Forelimb muscle (tissue), 1 donor: ENCODE measurements at places on chromosomes 4 and X.
A peak's percentile ranks its signal among the peaks of the same experiment; 100 is the strongest.

DNA sequence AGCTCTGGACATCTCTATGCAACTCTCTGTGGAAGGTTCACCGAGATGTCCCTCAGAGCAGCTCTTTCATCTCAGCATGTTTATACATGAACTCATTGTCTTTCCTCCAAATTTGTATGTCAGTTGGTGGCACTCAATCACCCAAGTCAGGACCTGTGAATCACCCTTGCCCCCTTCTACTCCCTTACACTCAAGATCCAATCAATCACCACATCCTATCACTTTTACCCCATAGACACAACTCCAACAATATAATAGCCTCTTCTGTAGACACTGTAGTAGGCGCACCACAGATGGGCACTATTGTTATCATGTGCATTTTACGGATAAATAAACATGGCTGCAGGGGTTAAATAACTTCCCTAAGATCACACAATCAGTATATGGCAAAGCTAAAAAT, 41.3 kb upstream of the IRF2 start:
- no peak for DNase-seq

DNA sequence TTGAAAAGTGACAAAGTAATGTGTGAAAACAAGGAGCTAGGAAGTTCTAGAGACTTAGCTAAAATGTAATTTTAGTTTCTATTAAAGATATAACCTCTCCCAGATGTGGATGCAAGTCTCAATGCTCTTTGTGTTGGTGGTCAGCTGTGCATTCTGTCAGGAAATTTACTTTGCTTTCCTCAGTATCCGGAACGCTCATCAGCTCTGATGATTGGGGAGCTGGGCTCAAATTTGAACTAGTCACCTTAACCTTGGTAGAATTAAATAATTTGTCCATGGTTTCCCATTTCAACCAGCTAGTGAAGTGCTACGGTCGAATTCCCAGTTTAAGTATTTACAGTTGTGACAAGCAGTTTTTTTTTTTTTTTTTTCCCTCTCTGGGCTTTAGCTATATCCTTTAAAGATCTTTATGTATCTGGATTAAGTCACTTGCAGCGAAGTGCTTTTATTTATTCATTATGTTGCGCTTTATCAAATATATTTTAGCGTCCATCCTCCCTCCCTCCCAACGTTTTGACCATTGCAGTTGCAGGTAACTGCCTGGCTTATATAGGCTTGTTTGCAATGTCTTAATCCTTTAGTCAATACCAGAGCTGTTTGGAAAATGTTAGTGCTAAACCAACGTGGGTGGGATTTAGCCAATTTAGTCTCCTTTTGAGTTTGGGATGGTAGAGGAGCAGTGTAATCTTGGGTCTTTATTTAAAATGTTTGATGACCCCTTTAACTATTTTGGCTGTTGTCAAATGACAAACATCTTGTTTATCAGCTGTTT, 2.1 kb downstream of the OGT start:
- DNase-seq: no peak

DNA sequence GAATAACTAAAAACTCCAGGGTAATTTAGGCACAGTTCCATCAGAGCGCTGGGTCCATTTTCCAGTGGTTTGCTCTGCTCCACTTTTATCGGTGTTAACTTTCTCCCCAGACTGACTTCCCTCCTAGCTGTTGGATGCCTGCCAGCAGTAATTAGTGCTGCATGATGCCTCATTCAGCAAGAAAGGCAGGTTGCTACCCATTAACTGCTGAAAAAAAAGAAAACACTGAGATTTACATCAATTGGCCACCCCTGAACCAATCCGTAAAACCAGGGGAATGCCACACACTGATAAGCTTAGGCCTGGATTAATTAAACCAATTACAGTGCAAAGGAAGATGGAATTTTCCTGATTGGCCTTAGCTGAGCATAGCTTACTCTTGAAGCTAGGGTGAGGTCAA, 182.4 kb upstream of the CXXC4 start:
- DNase-seq: no peak

DNA sequence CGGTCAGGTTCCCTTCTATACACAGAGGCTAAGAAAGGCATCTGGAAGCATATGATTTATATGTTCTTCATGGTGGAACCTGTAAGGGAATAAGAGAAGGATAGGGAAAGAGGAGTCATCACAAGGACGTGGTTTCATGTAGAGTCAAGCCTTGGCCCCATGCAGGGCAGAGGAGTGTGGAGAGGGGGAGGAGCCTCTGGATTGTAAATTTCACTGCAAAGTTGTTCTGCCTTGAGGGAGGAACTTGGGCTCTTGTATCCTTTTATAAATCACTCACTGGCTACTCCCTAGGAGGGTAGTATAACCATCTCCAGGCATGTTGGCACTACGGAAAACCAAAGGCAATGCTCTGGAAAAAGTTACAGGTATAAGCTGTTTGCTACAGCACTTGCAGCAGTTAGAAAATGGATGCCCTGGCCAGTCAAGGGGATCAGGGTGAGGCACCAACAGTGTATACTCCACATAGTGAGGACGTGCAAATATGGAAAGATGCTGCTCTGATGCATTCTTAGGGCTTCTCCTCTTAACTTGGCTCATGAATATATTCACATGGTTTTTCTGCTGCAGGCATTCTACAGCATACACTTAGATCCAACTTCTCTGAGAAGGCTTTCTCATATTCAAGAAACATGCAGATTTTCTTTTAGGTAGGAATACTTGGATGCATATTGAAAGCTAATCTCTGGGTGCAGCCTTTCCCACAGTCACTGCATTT, 60.3 kb upstream of the ZNF81 start:
- no peak for DNase-seq

DNA sequence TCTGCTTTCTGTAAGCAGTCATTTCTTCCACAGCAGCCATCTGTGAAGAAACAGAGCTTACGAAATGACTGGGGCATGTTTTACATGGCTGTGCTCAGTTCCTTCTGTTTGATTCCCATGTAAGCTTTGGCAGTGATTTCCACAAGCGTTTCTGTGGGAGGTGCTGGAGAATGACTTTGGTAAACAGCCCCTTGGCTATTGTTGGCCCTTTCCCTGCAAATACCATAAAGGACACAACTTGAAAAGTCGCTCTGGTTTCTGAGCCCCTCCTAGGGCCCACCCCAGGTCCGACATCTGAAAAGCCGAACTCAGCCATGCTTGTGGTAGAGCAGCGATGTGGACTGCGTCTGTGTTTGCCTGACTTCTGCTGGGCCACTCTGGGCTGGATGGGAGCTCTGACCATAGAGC, 3.7 kb downstream of the LIMCH1 start:
- DNase-seq: peak; percentile 70

DNA sequence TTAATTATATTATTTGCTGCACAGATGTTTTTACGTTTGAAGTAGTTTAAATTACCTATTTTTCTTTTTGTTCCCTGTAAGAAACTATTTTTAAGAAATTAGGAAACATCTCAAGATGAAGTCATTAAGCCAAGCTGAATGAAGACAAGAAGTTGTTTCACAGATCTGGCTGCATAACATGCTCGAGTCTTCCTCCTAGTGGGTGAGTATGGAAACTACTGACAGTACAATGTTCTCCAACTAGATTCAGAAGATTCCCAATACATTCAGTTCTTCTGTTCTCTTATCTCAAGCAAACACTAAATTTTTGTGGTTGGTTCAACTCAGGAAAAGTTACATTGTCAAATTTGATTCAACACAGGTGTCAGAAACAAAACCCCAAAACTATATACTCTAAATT, 256.8 kb upstream of the VCX start:
- DNase-seq: no peak

GRCh38 chrX:118448273-118448783, 47.3 kb upstream of the DOCK11 start:
- no peak for DNase-seq

DNA sequence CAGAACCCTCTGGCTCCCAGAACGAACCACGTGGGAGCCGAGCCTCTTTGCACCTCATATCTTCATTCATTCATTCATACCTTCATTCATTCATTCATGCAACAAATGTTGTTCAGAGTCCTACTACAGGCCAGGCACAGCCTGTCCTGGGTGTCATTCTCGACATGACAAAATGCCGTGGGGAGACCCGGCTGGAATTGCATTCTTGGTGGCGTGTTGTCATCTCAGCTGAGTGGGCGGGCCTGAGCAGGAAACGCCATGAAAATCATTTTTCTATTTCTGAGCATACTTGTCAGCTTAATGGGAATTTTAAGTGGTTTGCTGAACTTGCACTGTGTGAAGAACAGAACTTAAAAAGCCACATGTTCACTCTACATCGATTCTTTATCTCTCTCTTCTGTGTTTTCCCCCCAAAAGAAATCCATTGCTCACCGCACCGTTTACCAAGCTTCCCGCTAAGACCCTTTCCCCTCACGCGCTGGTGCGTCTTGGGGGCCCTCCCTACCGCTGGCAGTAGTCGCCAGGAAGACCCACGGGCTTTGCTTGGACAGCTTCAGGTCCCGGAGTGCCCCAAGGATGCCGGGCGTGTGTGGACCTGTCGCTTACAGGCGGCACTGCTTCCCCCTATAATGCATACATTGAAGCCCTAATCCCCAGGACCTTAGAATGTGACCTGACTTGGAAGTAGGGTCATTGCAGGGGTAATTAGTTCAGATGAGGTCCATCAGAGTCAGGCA, 41.6 kb upstream of the HMX1 start:
- no peak for DNase-seq

GRCh38 chr4:157984285-157984911, 188.4 kb downstream of the GASK1B start:
- DNase-seq: no peak

DNA sequence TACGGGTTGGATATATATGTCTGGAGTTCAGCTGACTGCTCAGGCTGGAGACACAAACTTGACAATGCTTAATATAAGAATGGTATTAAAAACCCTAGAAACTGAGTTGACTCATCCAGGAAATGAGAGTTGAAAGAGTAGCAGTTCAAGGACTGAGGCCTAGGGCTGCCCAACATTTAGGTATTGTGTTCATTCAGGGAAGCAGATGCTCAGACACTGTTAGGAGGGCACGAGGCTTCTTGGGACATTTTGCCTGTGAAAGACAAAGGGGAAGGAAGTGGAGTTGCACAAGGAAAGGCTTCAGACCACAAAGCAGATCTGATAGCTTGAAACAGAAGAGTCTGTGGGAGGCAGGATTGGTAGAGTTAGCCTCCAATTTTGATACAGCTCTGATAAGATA, 52.0 kb upstream of the HS3ST1 start:
- peak; percentile 22 for DNase-seq
